ENCODE measurements at places on chromosomes 7 and 10.

DNA sequence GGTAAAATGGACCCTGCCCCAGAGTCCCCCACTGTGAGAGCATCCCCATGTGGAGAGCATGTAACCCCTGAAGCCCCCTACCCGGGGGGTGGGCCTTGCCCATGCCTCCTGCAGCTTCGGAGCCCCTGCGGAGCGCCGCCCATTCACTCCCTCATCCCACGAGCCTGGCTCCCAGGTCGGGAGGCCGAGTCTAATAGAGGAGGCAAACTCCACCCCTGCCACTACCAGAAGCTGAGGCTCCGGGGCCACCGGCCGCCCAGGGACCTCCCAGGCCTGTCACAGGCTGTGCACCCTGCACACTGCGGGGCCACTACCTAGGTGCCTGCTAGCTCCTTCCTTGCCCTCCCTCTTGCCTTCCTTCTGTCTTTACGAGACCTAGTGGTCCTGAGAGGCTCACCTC, 17.4 kb downstream of the WDR86 start:
- no peak for DNase-seq

GRCh38 chr7:106418094-106418493, 133.3 kb upstream of the NAMPT start:
- no peak for DNase-seq

GRCh38 chr7:99928994-99929729, at the start of gene GJC3:
GJC3 (minus strand) TSS chr7:99929620; CDS start chr7:99929620, 0 bp downstream.
- peak; percentile 66 for DNase-seq

DNA sequence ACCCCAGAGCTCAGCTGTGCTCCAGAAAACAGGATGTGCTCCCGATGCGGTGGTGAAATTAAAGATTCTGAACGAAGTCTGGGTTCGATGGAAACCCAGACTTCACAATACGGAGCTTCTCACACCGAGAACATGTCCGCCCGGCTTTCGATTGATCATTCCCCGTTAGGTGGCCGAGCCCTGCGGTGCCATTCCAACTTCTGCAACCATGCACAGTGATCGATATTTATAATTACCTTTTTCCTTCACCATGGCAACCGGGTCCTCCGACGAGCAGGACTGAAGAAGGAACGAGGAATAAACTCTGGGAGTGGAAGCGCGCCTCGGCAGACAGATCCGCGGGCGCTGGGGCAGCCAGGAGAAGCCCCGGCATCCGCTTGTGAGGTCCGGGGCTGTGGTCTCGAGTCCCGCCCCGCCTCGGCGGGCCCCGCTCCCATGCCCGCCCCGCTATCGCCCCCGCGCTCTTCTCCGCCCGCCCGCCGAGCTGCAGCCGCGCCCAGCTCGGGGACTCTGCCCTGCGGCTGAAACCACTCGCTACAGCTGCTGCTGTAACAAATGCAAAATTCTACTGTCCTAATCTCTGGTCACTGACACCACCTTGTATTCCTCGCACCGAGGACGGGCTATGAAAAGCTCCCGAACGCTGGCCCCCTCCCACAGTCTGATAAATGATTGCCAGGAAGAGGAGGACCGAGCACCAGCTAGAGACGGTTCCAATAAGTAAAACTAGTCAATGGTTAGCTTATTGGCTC, 26.2 kb downstream of the ABLIM1 start:
- no peak for DNase-seq

GRCh38 chr10:48934672-48935501, 4.8 kb downstream of the LRRC18 start:
- DNase-seq = no peak
